ENCODE measurements at places on chromosomes 2 and 18.

GRCh38 chr2:109139865-109140396, 10.9 kb downstream of the SH3RF3 start:
- DNase-seq: no peak

DNA sequence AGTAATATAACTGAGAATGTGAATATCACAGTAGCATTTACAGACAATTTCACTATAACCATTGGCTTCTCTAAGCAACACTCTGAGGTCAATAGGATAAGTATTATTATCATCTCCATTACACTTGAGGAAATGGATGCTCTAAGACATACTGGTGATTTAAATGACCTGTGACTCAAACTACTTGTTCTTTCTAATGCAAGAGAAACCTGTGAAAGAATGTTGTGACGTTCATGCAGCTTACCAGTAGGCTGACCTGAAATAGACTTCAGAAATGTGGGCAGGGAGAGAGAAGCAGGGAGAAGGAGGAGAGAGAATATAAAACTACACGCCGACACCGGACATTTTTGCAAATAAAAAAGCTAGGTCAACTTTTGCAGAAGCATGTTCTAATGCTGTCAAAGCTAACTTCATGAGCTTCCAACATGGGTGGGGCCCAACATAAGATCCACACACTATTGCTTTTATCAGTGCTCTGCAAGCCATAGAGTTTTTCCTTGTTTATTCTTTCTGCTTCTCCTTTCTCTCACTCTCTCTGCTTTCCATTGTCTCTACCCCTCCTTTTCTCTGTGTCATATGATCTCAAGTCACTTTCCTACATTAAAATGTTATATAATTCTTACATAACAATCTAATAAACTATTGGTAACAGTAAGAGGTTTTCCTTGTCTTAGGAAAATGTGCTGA, 217.6 kb upstream of the FN1 start:
- DNase-seq: no peak

GRCh38 chr2:39289609-39290008, 45.8 kb upstream of the CDKL4 start:
- DNase-seq: no peak

GRCh38 chr2:234199996-234200395, 149.5 kb downstream of the SPP2 start:
- no peak for DNase-seq

All from neural crest cell (in vitro differentiated cells).